Peyer's patch (tissue), 4 donors: ENCODE measurements at places on chromosomes 4 and X. TPM values are rescaled to one million over a fixed set of nuclear protein-coding genes. Genes with fewer than 3 reads are reported as not detected.

DNA sequence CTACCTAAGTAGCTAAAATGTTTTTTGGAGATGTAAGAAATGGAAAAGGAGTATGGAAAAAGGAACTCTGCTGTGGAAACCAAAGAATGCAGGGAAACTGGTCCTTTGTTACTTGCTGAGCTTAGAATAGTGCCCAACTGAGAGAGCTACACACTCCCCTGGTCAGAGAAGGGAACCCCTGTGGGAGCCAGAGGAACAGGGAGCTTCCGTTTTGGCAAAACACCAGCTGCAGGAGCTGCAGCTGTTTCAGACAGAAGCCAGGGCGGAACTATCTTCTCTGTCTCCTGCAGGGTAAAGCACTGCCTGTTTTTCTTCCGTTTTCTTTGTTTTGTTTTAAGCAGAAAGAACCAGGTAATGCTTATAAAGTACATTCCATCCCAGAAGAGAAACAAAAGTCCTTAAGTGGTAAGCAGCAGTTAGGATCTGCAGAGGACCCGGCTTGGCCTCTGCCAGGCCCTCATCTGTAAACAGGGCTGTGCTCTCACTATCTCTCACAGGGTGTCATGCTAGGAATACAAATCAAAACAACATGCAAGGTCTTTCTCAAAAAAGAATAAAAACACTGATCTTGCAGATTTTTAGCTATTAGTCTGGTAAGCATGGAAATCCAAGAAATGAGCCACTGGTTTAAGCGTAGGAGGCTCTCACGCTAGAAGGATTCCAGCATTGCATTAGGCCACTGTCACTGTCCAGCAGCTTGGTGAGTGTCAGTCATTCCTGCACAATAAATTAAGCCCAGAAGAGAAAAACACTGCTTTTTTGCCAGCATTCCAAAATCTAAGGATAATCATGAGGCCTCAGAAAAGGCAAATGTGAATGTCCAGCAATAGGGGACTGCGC is 76.1 kb downstream of the CHST7 start:
- H3K4me1 ChIP-seq, result no peaks in the 10 kb centered on the region
- H3K36me3 ChIP-seq, result no peaks in the 10 kb centered on the region
- H3K27me3 ChIP-seq, result no peaks in the 10 kb centered on the region
- peak; percentile 53 for DNase-seq
- no peak overlapping the region for H3K4me3 ChIP-seq
- no peak overlapping the region for H3K27ac ChIP-seq

GRCh38 chrX:67094061-67094460 is 449.8 kb upstream of the AR start:
- no peak for DNase-seq
- no peak overlapping the region for H3K4me3 ChIP-seq
- H3K36me3 ChIP-seq, result no peaks in the 10 kb centered on the region
- no peak overlapping the region for H3K27ac ChIP-seq
- no peaks in the 10 kb centered on the region for H3K4me1 ChIP-seq

The CCSER1 gene
- 48.3 TPM for total RNA-seq

The GLRB gene
- total RNA-seq, result not detected

The DCAF12L2 gene
- total RNA-seq, result not detected

The MAGEE1 gene
- not detected for total RNA-seq

DNA sequence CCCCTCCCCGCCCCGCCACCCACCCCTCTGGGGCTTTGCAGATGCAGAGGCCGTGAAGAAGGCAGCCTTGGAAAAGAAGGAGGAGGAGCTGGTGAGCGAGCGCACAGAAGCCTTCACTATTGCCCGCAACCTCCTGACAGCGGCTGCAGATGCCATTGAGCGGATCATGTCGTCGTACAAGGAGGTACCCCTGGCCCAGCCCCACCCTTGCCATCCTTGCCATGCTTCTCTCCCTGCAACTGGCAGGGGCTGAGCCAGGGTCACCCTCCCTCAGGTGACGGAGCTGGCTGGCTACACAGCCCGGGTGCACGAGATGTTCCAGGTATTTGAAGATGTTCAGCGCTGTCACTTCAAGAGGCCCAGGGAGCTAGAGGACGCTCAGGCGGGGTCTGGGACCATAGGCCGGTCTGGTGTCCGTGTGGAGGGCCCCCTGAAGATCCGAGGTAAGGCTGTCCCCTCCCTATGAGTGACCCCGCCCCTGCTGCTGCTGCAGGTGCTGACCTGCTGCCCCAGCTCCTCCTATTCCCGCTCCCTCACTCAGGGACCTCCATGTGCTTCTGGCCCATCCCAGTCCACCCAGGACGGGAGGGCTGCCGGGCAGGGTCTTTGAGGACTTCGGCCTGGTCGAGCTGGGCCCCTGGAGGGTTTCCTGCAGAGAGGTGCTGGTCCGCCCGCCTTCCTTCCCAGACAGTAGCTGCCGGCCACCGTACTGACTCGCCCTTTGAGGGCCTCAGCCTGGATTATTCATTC is 11.6 kb downstream of the ABCD1 start:
- H3K36me3 ChIP-seq, result peaks cover 7% of the 10 kb centered on the region
- no peak for DNase-seq
- no peak overlapping the region for H3K27ac ChIP-seq
- no peaks in the 10 kb centered on the region for H3K27me3 ChIP-seq

GRCh38 chr4:6307891-6308290 is 38.2 kb downstream of the WFS1 start:
- H3K4me1 ChIP-seq, result no peaks in the 10 kb centered on the region
- no peak overlapping the region for H3K27ac ChIP-seq
- H3K27me3 ChIP-seq, result no peaks in the 10 kb centered on the region

- no peaks in the 10 kb centered on the region for H3K36me3 ChIP-seq
- H3K4me1 ChIP-seq, result no peaks in the 10 kb centered on the region
- DNase-seq, result peak; percentile 75
- H3K27ac ChIP-seq, result peak within 1 kb of the TSS; percentile 90
- no peaks in the 10 kb centered on the region for H3K27me3 ChIP-seq
Observed at GRCh38 chrX:37846934-37847732, at the start of gene DYNLT3. Gene DYNLT3 (minus strand): TSS chrX:37847571. CDS start chrX:37847510, 61 bp downstream.

GRCh38 chr4:150082241-150082640 is 4.0 kb downstream of the DCLK2 start:
- H3K4me3 ChIP-seq, result no peak overlapping the region
- H3K27ac ChIP-seq, result no peak overlapping the region
- H3K36me3 ChIP-seq, result no peaks in the 10 kb centered on the region
- H3K4me1 ChIP-seq, result no peaks in the 10 kb centered on the region
- H3K27me3 ChIP-seq, result no peaks in the 10 kb centered on the region

DNA sequence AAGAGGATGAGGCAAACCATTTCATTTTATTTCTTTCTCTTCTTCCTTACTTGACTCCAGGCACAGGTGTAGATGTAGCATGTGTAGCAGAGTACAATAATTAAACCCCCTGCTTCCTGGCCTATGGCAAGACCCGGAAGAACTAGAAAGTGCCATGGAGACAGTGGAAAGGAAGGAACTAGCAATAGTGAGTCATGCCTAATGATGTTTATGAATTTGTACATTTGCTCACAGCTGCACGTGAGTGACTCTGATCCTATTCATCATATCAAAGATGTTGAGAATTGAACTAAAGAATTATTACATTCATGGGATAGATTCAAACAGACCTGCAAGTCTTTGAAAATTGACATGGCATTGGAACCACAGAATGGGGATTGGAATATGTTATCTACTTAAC is 2233.9 kb upstream of the TENM3 start:
- H3K36me3 ChIP-seq, result no peaks in the 10 kb centered on the region
- no peak overlapping the region for H3K4me3 ChIP-seq
- no peak for DNase-seq
- H3K27me3 ChIP-seq, result no peaks in the 10 kb centered on the region
- no peak overlapping the region for H3K27ac ChIP-seq
- no peaks in the 10 kb centered on the region for H3K4me1 ChIP-seq

The TLR8 gene
- total RNA-seq, result not detected

The TRMT44 gene
- 16.8 TPM for total RNA-seq

GRCh38 chrX:153884136-153884535 is 1.8 kb downstream of the L1CAM start:
- no peak overlapping the region for H3K4me3 ChIP-seq
- no peaks in the 10 kb centered on the region for H3K27me3 ChIP-seq
- no peaks in the 10 kb centered on the region for H3K4me1 ChIP-seq

- no peaks in the 10 kb centered on the region for H3K4me1 ChIP-seq
- peak within 1 kb of the TSS; percentile 95 for H3K27ac ChIP-seq
- no peaks in the 10 kb centered on the region for H3K36me3 ChIP-seq
- peak within 1 kb of the TSS; percentile 66 for H3K4me3 ChIP-seq
- H3K27me3 ChIP-seq, result no peaks in the 10 kb centered on the region
Observed at GRCh38 chr4:76897536-76898384, at the start of gene SOWAHB. Gene SOWAHB (minus strand): TSS chr4:76898144. CDS start chr4:76897849, 295 bp downstream.

GRCh38 chr4:88567591-88567990 is 24.7 kb upstream of the HERC3 start:
- no peak for DNase-seq
- no peak overlapping the region for H3K27ac ChIP-seq
- H3K4me3 ChIP-seq, result no peak overlapping the region
- H3K36me3 ChIP-seq, result no peaks in the 10 kb centered on the region
- no peaks in the 10 kb centered on the region for H3K4me1 ChIP-seq
- H3K27me3 ChIP-seq, result no peaks in the 10 kb centered on the region

The RBM47 gene
- 182 TPM for total RNA-seq

The BEX5 gene
- not detected for total RNA-seq

DNA sequence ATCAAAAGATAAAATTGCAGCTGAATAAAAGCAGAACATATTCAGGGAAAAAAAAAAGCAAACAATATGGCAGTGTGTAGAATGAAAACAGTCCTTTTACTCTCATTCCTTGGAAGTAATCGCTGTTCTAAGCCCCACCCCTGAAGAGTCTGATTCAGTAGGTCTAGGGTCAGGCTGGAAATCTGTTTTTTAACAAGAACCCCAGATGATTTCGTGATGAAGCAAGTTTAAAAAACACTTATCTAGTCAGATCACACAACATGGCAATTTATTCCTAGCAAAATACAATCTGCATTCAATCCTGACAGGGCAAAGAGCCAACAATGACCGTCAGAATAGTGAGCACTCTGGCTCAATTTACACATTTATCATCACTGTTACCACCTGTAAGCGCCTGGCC is 16.1 kb downstream of the FAM120C start:
- no peak for DNase-seq
- no peaks in the 10 kb centered on the region for H3K4me1 ChIP-seq
- H3K27me3 ChIP-seq, result no peaks in the 10 kb centered on the region
